ENCODE measurements at places on chromosomes 1 and 21.

DNA sequence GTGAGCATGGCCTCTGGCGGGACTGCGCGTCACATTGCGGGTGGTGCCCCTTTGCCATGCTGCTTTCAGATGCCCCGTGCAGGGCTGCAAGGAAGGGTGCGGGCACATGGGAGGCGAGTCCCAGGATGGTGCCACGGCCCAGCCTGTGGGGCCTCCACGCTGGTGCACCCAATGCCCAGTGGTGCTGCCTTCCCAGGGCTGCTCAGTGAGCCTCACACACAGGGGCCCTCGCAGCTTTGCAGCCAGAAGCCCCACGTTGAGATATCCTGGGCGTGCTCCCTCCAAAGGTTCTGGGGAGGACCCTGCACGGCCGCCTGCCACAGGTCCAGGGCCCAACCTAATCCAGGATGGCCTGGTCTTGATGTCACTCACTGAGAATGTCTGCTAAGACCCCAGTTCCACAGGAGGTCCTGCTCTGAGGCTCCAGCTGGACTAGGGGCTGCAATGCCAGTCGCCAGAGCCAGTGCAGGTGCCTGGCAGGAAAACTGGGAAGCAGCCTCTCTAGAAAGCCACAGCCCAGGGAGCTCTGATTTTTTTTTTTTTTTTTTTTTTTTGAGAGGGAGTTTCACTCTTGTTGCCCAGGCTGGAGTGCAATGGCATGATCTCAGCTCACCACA lies 34.1 kb upstream of the PRSS38 start:
- no peak for DNase-seq

- DNase-seq: no peak
Measured at GRCh38 chr1:216616425-216616824, 106.8 kb downstream of the ESRRG start.

DNA sequence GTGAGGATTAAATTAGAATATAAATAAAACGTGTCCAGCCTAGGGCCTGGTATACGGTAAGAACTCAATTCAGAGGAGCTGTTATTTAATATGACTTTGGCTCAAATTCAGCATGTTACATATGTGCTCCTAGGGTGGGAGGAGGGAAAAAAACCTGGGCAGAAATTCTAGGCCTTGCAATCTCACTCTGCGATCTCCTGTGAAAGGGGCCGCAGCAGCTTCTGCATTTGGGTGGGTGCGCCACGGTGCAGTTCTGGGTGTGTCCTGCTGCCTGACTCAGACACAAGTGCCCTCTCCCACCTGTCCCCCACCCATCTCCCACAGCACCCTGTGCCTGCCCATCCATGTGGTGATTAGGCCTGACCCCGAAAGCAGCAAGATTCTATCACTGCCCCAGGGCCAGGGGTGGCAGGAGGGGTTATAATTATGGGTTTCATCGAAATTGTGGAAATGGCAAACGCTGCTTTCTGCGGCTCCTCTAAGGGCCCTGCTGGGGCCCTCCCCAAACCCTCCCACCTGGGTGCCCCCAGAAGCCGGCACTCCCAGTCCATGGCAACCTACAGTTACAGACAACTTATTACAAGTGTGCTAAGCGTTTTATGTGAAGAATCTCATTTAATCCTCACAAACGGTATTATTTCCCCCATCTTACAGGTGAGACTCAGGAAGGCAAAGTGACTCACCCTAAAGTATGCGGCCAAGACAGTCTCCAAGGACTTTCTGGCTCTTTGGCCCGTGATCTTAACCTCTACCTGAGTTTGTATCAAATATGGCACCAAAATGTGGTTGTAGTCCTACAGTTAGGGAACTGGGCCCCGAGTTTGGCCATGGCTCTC lies 25.5 kb upstream of the GRHL3 start:
- DNase-seq: no peak

- no peak for DNase-seq
Measured at GRCh38 chr21:33898586-33898985, 17.0 kb downstream of the ATP5PO start.
